ENCODE measurements at places on chromosomes 3 and 15.
A peak's percentile ranks its signal among the peaks of the same experiment; 100 is the strongest.

GRCh38 chr3:197281849-197282248, 16.6 kb downstream of the DLG1 start:
- DNase-seq: no peak

GRCh38 chr3:52298149-52299098, 10.8 kb downstream of the GLYCTK start:
- no peak for DNase-seq

DNA sequence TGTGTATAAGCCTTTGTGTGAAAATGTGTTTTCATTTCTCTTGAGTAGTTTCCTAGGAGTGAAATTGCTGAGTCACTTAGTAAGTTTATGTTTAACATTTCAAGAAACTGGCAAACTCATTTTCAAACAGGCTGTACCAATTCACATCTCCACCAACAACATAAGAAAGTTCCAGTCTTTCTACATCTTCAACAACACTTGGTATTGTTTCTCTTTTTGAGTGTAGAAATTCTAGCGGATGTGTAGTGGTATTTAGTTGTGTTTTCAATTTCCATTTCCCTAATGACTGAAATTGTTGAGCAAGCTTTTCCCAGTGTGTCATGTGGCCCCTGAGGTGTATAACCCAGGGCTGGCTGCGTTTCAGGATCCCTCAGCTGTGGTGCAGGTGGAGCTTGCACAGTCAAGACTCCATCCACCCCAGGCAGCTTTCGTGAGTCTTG, 258.5 kb downstream of the PDCD6IP start:
- DNase-seq: no peak

DNA sequence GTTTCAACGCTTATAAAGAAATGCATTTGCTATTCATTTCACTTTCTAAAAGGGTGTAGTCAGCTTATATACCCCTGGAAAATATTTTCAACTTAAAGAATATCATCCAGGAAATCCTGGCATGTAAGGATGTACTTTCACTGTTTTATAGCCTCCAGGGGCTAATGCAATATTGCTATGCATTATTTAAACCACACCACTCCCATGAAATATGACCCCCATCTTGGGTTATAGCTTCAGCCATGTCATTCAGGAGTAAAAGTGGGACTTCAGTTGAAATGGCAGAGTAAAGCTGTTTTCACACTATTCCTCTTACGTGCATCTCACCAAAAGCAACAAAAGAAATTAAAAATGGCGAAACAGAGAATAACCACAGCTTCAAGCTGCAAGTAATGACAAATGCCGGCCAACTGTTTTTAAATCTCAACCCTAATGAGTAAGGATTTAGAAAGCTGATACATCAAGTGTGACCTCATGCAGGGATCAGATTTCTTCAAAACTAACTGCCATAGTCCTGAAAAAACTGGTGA, 84.5 kb downstream of the COL6A6 start:
- no peak for DNase-seq

GRCh38 chr15:59278120-59278519, 71.5 kb downstream of the LDHAL6B start:
- DNase-seq: no peak

- no peak for DNase-seq
Observed at GRCh38 chr15:33190539-33190938, 4.0 kb downstream of the FMN1 start.

GRCh38 chr3:107598926-107599771, 76.4 kb downstream of the BBX start:
- DNase-seq: peak; percentile 64

GRCh38 chr3:152196782-152197181, 71.9 kb upstream of the MBNL1 start:
- no peak for DNase-seq

GRCh38 chr15:36133742-36134141, 445.7 kb upstream of the CDIN1 start:
- DNase-seq: no peak

GRCh38 chr3:193808317-193808716, 215.3 kb downstream of the OPA1 start:
- no peak for DNase-seq

DNA sequence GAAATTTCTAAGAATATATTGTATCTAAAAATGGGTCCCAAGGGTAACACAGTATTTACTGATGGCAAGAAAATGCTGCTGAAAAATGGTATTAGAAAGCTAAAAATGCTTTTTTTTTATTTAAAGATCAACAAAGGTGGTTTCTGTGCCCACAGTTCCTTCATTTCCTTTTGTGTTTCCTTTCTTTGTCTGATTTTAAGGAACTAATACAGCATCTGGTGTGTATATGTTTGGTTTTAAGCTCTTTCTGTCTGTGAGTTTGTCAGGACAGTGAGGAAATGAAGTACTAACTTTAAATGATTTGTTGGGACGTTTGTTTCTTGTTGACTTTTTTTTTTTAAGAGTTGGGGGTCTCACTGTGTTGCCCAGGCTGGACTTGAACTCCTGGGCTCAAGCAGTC, 38.2 kb downstream of the RASA2 start:
- no peak for DNase-seq

DNA sequence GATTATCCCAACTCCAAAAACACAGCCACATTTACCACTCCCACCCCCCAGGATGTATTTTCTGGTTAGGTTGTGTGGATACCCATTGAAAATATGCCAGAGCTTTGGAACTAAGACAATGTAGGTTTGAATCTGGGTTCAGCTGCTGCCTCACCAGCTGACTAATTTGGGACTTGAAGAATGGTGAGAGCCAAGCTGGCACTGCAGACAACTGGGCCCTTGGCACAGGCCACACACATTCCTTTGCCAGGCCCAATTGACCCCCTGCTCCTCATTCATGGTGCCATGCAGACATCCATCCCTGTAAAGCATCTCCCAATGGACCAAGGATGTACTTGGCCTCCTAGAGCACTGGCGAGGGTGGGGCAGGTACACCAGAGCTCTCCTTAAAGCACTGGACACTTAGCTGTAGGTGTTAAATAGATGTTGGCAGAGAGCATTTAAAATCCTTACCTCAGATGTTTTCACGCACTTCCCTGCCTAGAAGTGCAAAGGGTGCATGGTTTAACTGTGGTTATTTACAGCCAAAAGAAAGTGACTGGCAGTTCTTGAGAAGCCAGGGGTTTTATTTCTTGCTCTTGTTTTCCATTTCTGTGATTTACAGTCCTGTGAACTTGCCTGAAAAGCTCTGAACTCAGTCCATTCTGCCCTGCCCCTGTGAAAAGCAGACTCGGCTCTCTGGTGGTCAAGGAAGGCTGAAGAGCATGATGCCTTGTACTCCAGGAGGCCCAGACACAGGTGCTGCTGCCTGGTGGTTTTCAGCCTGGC, 138.5 kb downstream of the CLSTN2 start:
- DNase-seq: peak; percentile 18

GRCh38 chr3:102484363-102484762, 49.5 kb downstream of the ZPLD1 start:
- DNase-seq: no peak

DNA sequence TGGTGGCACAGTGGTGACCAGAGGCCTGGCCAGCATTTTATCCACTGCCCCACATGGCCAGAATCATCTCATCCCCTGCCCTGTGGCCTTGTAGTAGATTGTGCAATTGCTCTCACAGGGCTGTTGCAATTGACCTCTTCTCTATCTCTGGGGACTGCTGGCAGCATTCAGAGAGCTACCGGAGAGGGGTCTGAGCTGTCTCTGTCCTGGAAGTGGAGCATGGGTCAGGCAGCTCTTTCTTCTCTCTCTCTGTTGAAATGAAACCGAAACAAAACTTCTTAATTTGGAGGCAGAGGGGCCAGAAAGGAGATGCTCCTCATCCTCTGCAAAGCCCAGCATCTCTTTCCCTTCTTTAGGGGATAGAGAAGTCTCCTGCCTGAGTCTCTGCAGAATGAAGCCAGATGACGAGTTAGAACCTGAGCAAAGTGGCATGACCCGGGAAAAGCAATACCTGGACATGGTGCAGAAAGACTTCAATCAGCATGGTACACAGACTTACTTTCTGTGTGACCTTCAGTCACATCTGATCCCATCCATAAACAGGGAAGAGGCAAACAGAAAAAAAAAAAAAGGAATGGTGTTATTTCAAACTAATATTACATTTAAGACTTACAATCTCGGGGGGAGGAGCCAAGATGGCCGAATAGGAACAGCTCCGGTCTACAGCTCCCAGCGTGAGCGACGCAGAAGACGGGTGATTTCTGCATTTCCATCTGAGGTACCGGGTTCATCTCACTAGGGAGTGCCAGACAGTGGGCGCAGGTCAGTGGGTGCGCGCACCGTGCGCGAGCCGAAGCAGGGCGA, 144.5 kb upstream of the BCL6 start:
- no peak for DNase-seq

DNA sequence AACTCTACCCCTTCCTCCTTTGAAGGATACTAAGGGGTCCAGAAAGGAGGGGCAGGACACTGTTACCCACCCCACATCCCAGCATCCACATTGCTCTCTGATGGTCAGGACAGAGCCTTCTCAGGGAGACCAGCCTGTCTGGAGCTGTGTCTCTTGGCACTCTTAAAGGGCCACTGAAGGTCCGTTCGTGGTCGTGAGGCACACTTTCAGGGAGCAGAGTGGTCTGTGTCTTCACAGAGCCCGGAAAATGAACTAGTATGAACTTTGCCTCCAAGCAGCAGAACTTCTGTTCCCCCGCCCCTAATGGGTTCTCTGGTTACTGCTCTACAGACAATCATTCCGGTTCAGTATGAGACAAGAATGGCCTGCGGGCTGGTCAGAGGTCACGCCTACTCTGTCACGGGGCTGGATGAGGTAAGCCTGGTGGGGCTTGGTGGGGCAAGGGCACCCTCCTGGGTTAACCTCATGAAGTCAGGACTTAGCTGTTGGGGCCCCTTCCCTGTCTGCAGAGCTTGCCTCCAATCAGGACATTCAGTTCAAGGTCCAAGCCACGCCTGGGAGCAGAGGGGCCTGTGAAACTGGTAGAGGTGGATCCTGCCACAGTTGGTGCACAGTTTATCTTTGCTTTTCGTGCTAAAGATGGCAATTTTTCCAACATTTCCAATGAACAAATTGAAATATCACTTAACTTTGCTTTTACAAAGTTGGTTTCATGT, 33.2 kb downstream of the CAPN3 start:
- DNase-seq: peak; percentile 29

DNA sequence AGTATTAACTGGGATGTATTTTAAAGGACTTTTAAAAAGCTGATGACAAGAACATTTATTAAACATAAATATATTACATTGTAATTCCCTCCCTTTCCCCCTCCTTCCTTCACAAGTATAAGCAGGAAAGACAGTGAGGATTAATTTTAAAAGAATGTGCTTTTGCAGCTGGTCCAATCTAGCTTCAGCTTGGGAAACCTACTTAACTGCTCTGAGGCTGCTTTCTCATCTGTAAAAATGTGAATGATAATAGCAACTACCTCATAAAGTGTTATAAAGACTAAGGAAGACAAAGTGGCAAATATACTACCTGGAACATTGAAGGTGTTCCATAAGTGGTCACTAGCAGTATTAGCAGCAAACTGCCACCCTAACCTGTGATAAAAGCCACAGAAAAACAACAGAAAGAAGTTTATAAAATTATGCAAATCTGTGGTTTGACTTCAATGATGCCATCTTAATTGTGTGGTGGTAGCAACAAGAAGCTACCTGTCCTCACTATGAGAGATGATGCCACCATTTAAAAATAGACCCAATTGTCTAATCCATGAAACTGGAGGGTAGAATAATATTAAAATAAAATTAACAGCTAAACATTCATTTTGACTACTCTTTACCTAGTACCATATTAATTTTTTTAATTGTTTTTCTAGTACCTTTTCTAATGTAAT, 20.0 kb downstream of the DHX36 start:
- no peak for DNase-seq

- DNase-seq: no peak
Observed at GRCh38 chr3:37295925-37296324, 121.5 kb upstream of the LRRFIP2 start.

GRCh38 chr3:143152043-143152442, 32.5 kb downstream of the CHST2 start:
- no peak for DNase-seq

DNA sequence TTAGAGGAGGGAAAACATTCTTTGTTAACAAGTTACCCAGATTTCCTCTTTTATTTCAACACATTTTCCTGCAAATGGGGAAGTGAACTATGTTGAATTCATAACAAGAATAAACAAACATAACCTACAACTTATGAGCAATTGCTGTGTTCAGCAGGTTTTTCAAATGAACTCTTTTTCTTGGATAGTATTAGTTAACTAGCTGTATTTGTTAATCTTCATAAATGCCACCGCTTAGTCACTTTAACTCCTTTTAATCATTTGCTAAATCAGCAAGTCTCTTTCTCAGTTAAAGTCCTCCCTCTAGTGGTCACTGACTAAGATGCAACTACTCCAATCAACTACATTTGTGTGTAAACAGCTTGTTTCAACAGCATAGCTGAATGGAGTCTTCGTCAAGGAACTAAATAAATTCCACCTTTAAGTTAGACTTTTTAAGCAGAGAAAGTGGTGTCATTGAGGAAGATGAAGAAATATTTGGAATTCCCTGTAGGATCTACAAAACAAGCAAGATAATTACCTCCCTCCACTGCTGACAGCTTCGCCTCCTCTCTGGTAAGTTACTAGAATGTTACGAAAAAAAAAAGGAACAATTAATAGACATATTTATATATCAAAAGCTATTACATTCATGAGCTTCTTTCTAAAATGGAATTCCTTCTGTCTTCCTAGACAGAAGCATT, 1122.0 kb downstream of the ROBO1 start:
- no peak for DNase-seq

GRCh38 chr15:54101664-54102270, 123.5 kb downstream of the UNC13C start:
- DNase-seq: no peak

GRCh38 chr3:128433837-128434165, 32.9 kb downstream of the DNAJB8 start:
- no peak for DNase-seq

- no peak for DNase-seq
Observed at GRCh38 chr3:89368846-89369245, 261.4 kb downstream of the EPHA3 start.

- no peak for DNase-seq
Observed at GRCh38 chr15:70665599-70665998, 97.8 kb downstream of the UACA start.

- no peak for DNase-seq
Observed at GRCh38 chr3:19547665-19548464, 386.2 kb downstream of the EFHB start.

DNA sequence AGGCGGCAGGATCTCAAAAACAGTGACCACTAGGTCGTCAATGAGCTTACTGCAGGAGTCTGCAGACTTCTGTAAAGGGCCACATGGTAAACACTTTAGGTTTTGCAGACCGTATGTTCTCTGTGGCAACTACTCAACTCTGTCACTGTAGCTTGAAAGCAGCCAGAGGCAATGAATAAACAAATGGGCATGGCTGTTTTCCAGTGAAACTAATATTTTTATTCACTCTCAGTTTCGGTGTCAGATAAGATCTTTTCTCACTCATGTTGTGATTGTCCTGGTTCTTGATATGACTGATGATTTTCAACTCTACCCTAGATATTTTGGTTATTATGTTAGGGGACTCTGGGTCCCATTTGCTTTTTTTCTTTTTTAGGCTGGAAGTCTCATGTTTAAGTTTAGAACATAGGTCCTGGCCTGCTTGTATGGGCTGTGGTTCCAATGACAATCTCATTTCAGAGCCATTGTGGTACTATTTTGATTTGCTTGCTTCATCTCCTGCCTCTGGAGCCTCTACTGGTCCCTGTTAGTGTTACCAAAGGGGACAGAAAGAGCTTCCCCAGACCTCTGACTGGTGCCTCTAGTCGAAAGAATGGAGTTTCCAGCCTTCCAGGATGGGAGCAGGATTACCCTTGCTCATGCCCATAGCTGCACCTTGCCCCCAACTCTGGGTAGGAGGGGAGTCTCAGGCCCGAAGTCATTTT, 222.0 kb downstream of the STT3B start:
- no peak for DNase-seq

Data from kidney (tissue), 22 donors.